ENCODE measurements at places on chromosomes 4 and X.

- no peak for DNase-seq
Measured at GRCh38 chrX:56025872-56026571, 206.1 kb upstream of the KLF8 start.

- no peak for DNase-seq
Measured at GRCh38 chrX:28701222-28701621, 114.0 kb downstream of the IL1RAPL1 start.

GRCh38 chr4:122403861-122404260 lies 25.1 kb downstream of the ADAD1 start:
- no peak for DNase-seq

GRCh38 chr4:185811509-185812364 lies at the start of gene SORBS2:
TSS of gene SORBS2 (minus strand) at chr4:185812194. CDS start at chr4:185690571, 121,623 bp downstream.
- no peak for DNase-seq

- DNase-seq = no peak
Measured at GRCh38 chrX:19846995-19847790, 40.2 kb downstream of the SH3KBP1 start.

DNA sequence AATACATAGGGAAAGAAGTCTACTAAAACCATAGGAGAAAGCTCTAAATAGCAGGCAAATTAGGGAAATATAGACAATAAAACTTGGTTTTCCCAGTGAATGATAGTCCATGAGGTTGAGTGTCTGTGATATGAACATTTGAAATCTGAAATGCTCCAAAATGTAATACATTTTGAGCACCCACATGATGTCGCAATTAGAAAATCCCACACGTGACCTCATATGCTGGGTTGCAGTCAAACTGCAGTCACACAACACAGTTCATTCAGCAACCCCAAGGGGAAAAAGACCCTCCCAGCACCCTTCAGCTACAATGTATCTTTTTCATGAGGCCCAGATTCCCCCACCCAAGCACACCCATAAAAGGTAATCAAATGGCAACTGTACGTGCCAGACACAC lies 155.6 kb downstream of the BTC start:
- DNase-seq = no peak

GRCh38 chrX:97397371-97397770 lies 513.7 kb downstream of the RPA4 start:
- no peak for DNase-seq

GRCh38 chr4:92305148-92305877 lies 1.5 kb downstream of the GRID2 start:
- no peak for DNase-seq

DNA sequence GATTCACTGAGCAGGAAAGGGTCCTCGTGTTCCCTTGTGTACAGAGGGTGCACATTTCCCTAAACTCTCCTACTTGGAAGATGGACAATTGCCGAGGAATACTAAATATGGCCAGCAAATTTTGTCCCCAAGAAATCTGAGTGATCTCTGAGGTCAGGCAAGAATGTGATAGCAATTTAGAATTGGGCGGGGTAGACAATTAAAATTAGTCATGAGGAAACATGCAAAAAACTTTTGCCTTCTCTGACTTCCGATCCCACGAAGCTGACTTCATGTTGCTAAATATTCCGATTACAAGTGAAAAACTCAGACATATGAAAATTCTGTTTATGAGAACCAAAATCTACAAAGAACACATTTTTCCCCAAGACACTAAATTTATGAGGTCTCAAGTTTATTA lies 453.9 kb upstream of the ZFP42 start:
- no peak for DNase-seq

GRCh38 chr4:56856656-56857055 lies 35.2 kb upstream of the SPINK2 start:
- no peak for DNase-seq

DNA sequence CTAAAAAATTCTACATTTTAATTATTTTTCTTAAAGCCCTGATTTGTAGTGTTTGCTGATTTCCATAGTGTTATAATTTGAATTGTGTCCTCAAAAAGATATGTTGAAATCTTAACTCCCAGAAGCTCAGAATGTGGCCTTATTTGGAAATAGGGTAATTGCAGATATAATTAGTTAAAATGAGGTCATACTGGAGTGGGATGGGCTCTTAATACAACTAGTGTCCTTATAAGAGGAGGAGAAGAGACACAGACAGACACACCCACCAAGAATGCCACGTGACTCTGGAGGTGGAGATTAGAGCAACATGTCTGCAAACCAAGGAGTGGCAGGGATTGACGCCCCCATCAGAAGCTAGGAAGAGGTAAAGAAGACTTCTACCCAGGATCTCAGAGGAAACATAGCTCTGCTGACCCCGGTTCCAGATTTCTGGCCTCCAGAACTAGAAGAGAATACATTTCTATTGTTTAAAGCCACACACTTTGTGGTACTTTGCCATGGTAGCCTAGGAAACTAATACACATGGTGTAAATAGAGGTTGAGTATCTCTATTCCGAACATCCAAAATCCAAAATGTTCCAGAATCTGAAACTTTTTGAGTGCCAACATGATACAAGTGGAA lies 70.5 kb upstream of the IRF2 start:
- no peak for DNase-seq

- DNase-seq = no peak
Measured at GRCh38 chr4:178599521-178599920, 1157.3 kb upstream of the AGA start.

DNA sequence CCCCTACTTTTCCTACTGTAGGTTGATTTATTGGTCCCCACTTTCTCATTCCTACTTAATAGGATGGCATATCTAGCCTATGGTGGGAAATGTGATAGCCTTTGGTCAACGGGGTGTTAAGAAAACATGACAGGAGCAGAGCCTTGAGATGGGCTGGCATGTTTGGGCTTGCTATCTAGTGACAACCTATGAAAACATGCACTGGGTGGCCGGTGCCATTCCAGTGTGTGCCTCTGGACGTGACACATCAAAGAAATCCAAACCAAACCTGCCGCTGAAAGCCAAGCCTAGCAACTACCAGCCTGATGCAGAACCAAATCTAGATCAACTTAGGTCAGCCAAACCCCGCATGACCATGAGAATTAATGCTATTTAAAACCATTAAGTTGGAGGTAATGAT lies 317.6 kb downstream of the DMD start:
- DNase-seq = no peak

- no peak for DNase-seq
Measured at GRCh38 chrX:114611018-114611619, 27.2 kb downstream of the HTR2C start.

GRCh38 chr4:27759611-27760575 lies 899.3 kb downstream of the STIM2 start:
- no peak for DNase-seq

DNA sequence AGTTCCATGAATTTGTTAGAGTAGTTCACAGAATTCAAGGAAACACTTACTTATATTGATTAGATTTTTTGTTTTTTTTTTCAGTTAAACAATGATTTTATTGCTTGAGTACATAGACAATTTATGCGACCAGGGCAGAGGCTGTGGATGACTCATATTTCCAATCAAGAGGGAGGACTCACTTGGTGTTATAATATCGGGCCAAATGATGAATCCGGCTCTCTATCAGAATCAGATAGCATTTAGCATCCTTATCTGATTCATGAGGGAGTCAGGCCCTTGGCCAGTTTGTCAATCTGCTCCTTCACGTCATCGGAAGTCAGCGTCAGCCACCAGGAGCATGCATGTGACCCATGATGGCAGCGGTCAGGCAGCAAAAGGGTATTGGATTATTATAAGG lies 82.3 kb upstream of the HUWE1 start:
- no peak for DNase-seq
